ENCODE measurements at places on chromosomes 12 and 14.

GRCh38 chr12:25083211-25083610 lies 111.7 kb downstream of the DNAI7 start:
- no peak for DNase-seq

DNA sequence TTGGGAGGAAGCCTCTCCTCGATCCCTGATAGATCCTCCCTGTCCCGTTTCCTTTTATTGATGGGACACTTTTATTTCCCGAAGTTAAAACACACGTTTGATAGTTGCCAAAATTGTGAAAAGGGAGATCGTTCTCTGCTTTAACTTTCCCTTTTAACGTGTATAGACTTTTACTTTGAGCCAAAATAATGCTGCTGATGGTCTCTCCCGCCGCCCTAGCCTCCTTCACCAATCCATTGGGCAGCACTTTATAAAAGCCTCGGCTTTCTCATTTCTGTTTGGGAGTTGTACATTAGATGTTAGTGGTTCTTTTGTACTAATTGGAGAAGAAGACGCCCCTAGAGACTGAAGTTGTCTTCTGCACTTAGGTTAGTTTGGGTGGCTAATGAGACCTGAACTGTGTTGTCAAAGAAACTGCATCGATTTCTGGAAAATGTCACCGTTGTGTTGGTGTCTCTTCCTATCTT lies 1.4 kb downstream of the TMTC2 start:
- DNase-seq = no peak

DNA sequence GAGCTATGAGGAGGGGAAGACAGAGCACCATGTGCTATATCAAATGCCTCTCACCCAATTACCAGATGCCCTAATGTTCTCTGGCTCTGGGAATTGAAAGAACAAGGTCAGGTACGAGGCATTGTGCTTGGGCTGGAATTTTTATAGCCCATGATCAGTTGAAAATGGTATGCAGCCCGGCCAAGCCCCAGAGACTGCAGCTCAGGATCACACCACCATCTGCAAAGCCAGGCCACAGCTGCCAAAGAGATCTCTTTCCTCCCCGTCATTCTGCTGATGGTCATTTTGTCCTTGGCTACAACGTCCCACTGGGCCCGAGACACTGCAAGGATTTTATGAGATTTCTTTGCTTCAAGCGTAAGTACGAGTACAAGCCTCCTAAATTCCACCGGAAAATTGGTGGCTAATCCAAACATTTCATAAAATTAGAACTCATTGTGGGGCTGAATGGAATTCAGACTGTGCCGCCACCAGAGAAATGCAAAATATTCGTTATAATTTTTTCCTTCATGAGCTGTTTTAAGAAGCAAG lies 15.1 kb downstream of the NUAK1 start:
- DNase-seq = no peak

DNA sequence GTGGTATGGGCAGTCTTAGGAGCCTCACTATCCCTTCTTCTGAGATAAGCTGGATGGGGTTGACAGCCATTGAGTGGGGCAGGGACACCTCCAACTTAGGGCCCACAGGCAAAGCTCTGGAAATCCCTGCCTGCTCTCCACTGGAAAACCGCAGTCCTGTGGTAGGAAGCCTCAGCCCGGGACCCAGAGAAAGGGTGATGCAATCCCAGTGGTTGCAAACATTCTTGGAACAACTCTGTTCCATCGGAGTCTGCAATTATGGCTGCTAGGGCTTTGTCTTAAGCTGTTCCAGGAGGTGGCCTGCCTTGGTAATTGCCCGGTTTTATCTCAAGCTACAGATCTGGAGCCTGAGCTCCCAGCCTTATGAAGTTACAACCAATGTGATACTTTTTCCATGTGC lies 133.4 kb downstream of the DICER1 start:
- no peak for DNase-seq

- DNase-seq = no peak
Measured at GRCh38 chr12:75414671-75415070, 23.8 kb downstream of the GLIPR1L2 start.

DNA sequence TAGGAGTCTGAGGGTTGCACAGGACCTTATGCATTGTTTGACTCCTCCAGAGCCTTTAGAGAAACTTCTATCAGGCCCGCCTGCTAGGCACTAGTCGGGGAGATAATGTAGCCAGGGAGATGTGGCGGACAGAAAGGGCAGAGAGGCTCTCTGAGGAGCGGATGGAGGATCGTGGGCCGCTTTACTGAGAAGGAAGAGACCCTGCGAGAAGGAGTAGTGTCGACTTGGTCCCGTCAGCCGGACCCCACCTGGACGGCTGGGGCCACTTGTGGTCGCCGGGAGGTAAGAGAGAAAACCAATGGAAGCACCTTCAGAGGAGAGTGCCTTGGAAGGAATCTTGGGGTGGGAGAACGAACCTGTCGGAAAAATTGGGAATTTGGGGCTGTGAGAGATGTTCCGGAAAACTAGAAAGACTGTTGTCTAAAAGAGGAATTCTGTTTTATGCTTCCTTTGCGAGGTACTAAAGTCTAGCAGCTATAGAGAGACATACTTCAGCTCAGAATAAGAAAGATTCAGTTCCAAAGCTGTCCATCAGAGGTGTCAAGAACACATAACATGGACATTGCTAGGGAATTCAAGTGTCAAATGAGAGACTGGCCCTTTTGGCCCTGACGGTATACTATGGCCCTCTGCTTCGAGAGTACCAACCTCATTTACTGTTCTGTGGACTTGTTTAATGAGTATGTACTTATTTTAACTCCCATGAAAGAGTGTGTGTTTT lies 660 bp upstream of the MCRS1 start:
- no peak for DNase-seq

GRCh38 chr12:15797818-15798217 lies 8.6 kb upstream of the EPS8 start:
- DNase-seq = no peak

GRCh38 chr12:108337235-108338223 lies 1.6 kb downstream of the CMKLR1 start:
- DNase-seq = no peak

DNA sequence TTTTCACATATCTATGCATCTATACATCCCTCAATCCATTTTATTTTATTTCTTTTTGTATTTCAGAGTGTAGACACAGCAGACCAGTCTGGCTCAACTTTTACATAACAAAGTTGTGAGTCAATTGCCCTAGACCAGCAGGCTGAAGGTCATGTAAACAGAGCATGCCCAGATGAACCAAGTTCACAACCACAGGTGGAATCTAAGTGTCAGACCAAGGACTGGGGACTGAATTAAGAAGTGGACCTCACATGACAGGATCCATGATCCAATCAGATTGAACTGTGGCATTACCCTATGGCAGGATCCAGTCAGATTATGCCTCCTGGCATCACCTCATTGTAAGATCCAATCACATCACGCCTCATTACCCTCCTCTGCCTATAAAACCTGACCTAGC lies 455.8 kb downstream of the SOX5 start:
- DNase-seq = no peak

DNA sequence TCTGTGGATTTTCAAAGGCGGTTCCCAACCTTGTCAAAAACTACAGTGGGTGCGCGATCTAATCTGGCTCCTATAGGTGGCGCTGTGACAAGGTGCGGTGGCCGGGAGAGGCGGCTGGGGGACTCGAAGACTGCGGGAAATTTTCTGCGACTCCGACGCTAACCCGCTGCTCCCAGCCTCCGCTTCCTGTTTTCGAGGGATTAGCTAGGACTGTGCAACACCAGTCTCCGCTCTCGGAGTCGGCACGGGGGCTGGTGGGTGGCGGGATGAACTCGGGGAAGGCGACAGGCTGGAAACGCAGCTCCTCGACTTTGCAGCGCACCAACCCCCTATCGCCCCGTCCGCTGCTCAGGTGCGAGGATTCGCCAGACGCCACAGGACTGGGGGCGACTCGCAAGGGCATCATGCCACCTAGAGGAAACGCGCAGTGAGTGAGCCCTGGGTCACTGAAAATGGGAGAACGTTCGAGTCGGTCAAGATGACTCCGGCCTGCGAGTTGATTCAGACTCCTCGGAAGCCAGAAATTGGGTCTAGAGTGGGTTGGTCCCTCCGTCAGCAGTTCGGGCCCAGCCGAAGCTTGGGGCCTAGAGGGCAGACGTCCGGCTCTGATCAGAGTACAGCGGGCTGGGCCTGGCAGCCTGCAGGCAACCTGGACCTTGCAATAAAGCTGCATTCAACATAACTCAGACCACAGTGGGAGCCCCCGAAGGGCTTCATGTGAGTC lies 5.5 kb upstream of the PAX9 start:
- no peak for DNase-seq

DNA sequence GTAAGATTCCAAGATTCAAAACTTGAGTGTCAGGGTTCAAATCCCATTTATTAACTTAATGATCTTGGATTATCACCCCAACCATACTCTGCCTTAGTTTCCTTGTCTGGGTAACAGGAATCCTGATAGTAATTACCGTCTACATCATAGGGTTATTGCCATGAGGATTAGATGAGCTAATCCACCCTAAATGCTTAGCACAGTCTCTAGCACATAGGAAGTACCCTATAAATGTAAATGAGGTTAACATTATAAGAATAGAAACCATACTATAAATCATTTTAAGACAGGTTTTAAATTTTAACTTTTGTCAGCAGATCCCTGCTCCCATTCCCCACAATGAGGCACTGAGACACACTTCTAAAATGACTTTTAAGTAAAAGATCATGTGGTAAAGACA lies 36.5 kb downstream of the DBX2 start:
- no peak for DNase-seq

GRCh38 chr14:69860221-69860620 lies 19.0 kb upstream of the SMOC1 start:
- DNase-seq = no peak

DNA sequence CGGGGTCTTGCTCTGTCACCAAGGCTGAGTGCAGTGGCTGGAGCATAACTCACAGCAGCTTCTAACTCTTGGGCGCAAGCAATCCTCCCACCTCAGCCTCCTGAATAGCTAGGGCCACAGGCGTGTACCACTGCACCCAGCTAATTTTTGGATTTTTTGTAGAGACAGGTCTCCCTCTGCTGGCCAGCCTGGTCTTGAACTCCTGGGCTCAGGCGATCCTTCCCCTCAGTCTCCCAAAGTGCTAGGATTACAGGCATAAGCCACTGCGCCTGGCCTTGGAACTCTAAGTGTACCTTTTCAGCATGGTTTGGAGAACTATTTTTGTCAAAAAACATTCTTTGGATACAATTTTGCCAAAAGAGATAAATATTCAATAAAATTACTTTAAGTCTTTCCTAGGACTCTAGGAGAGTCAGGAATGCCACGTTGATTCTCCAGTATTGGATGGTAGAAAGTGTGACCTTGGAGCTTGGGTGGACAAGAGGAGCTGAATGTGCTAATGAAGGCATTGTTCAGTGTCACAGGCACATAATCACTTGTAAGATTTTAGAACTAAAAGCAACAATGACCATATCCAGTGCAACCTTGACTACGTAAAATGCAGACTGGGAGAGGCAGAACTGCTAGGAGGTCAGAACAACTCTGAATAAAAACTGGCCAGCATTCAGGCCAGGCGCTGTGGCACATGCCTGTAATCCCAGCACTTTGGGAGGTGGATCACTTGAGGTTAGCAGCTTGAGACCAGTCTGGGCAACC lies 2.8 kb downstream of the SRSF9 start:
- no peak for DNase-seq

GRCh38 chr12:182381-182892 lies 31.5 kb downstream of the SLC6A12 start:
- DNase-seq = no peak

DNA sequence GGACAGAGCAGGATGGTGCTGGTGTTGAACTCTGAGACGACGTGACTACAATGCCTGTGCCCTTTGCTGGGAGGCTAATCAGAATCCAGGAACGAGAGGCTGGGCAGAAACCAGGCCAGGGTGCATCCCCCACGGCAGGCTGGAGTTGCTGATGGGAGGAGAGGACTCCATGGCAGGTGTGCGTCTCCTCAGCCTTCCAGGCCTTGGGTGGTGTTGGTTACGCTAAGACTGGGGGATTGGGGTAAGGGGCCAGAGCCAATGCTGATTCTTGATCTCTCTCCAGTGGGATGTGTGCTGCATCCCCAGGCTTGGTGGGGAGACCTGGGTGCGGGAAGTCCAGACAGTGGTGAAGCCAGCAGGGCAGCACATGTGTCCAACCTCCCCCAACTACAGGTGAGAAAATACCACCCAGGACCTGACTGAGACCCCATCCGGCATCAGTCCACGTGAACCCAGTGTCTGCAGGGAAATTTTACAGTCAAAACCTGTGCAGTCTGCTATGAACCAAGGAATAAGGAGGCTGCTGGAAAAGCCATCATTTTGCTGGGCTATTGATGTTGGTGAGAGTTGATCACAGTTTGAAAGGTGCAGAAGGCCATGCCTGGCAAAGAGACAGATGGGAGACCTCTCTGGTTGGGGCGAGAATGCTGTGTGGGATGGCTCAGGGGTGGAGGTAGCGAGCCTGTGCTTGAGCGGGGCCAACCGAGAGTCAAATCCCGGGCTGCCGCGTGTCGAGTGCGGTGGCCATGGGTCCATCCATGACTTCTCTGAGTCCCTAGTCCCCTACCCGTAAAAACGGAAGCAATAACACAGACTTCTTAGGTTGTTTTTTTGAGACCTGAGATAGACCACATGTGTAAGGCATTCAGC lies 89.8 kb downstream of the NTF3 start:
- DNase-seq = no peak

- DNase-seq = no peak
Measured at GRCh38 chr14:79090641-79091180, 920.5 kb downstream of the NRXN3 start.

- DNase-seq = no peak
Measured at GRCh38 chr12:58272461-58272860, 331.1 kb downstream of the ATP23 start.

GRCh38 chr14:96649327-96649601 lies 147.1 kb downstream of the PAPOLA start:
- DNase-seq = no peak

DNA sequence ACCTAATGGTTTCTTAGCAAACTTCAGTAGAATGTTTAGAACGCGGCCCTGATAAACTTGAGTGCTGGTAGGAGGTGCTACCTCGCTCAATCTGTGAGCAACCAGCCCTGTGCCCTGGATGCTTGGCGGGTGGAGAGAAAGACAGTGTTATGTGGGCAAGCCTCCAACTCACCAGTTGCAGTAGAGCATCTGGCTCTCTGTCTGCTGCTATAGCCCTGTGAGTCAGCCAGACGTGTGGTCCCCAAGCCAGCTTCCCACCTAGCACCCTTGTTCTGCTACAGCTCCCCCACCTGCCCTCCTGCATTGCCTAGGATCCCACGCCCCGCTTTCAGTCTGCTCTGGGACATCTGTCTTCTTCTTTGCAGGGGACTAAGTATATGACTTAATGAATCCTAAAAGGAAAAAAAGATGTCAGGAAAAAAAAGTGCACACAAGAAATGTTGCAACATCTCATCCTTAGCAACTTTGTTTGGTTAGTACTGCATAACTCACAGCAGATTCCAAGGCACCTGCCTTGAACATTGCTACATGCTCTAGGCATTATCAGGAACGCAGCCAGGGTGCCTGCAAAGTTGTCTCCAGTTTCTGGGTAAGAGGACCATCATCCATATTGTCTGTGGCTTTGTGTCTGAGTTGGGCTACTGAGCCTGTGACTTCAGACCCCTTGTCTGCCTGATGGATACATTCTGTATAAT lies 13.6 kb downstream of the SNRNP35 start:
- DNase-seq = no peak

GRCh38 chr12:101044512-101045059 lies 165.5 kb downstream of the SLC5A8 start:
- DNase-seq = no peak

- no peak for DNase-seq
Measured at GRCh38 chr14:22122829-22123560, 449.4 kb upstream of the OR4E1 start.

Data from GF-D8 (cell line).